ENCODE measurements at places on chromosomes 5 and 9.

- DNase-seq, result no peak
These were observed 130.0 kb downstream of the CACNA1B start for GRCh38 chr9:138007566-138007917.

DNA sequence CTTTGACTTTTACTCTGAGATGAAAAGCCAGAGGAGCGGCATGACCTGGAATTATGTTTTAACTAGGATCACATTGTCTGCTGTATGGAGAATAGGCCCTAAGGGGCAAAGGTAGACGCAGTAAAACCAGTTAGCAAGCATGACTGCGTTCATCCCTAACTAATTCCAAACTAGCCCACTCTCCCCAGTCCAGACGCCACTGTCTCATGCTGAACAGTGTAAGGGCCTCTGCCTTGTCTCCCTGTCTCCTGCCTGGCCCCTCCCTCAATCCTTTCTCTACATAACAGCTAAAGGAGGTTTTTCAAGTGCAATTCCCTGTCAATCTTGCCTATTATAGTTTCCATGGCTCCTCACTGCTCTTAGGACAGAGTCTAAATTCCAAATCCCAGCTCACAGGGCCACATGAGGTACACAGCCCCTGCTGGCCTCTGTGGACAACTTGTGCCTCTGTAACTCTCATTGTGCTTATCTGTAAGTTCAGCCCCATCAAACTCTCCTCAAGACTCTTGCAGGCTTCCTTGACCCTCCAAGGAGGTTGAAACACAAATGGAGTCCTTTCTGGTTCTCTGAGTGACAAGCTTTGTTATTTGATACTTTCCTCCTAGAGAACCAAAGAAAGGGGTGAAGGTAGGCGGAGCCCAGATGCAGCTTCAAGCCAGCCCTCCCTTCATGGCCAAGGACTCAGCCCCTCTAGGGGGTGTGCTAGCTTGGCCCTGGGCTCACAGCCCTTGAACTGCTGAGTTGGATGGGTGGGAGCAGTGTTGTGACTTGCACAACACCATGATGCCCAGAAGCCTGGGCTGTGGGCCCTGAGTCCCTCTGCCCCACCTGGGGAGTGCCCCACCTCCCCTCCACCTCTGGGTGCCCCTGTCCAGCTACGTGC is 16.0 kb upstream of the SLC22A4 start:
- DNase-seq, result no peak

DNA sequence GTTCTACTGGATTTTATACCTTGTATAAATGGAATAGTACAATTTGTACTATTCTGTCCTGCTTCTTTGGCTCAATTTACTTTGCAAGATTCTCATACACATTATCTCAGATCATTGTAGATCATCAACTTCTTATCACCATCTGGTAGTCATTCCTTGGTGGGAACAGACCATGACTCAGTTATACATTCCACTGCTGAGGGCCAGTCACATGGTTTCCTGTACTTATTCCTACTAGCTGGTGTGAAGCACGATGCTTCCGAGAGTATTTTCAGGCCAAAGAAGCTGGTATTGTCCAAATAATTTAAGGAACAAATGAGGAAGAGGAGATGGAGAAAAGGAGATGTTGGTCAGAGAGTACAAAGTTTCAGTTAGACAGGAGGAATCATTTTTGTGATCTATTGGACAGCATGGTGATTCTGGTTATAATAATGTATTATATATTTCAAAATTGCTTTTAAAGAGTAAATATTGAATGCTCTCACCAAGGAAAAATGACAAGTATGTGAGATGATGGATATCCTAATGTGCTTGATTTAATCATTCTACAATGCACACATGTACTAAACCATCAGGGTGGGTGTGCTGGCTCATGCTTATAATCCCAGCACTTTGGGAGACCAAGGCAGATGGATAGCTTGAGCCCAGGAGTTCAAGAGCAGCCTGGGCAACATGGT is 124.1 kb downstream of the SYK start:
- no peak for DNase-seq

DNA sequence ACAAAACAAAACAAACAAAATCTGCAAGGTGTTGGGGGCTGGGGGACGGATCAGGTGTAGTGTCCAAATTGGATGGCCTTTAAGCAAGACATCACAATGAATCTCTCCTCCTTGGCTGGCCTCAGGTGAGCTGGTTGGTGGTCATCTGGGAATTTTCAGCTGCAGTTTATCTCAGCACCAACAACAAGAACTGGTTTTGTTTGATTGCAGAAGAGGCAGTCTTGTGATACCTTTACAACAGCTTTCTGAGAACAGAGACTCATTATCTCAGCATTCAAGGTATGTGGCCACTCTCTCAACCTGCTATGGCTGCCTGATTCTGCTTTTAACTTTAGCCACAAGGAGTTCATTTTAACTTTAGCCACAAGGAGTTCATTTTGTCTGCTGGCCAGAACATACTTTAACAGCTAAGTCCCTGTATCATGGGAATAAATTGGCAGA is 1543.4 kb downstream of the EFNA5 start:
- DNase-seq, result no peak

DNA sequence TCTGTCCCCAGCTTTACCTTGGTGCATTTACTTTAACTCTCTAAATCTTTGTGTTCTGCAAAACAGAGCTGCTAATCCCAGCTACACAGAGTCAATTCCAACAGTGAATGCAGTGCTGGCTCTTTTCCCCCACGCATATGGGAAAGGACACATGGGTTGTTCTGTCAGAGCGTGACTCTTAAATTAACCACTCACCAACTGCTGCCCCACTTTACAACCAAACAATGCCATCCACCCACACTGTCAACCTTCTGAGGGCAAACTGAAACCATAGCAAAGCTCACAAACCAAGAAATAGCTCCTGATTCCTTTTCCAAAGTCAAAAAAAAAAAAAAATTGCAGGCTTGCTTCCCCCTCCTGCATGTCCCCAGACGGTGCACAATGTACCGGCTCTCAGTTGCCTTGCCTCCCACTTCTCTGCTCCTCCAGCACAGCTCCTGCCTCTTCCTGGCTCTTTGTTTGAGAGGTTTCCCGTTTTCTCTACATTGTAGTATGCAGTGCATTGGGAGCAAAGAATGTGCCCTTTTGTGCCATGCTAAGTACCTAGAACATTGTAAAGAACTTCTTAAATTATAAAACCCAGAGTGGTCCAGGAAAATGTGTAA is 151.5 kb upstream of the DAPK1 start:
- DNase-seq, result no peak
